ENCODE measurements at places on chromosomes 1 and 21.
A peak's percentile ranks its signal among the peaks of the same experiment; 100 is the strongest.

DNA sequence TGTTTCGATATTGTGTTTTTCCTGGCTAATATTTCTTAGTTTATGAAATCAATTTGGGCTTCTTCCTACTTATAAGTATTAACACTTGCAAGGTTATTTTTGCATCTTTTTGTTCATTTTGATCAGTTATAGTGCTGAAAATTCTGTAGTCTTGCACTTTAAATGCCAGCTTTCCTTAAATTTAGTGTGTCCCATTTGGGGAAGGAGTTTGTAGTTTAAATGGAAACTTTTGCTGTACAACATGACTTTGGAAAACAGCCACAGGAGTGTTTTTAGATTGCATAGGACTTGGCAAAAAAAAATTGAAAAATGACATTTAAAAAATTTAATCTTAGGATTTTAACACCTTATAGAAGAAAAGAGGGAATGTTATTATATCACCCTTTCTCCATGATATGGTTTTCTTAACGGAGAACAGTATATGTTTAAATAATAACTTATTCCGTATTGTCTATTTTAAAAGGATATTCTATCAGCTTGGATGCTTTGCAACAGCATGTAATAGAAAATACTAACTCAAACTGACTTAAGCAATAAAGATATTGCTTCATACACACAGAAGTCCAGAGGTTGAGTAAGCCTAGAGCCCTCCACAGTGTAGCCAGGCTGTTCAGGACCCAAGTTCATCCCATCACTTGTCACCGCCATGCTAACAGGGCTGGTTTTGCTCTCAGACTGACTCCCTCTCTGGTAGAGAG, 53.8 kb downstream of the LYPLAL1 start:
- no peak for DNase-seq

GRCh38 chr1:110083866-110084226, 13.4 kb upstream of the ALX3 start:
- no peak for DNase-seq

DNA sequence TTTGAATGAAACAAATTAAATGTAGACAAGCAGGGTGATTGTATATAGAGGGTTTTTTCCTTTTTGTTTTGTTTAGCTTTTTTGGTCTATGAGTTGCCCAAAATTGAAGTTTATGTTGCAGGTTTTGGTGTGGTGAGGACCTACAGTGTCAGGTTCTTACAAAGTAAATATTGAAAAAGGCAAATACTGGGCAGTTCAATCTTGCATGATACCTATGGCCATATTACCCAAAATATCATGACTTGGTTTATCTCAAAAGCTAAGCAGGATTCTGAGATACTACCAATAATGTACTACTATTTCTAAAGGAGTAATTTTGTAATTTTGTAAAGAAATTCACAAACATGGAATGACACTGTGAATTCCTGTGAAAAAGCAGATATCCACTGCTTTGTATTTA, 1.8 kb downstream of the DNAJB4 start:
- DNase-seq = no peak

DNA sequence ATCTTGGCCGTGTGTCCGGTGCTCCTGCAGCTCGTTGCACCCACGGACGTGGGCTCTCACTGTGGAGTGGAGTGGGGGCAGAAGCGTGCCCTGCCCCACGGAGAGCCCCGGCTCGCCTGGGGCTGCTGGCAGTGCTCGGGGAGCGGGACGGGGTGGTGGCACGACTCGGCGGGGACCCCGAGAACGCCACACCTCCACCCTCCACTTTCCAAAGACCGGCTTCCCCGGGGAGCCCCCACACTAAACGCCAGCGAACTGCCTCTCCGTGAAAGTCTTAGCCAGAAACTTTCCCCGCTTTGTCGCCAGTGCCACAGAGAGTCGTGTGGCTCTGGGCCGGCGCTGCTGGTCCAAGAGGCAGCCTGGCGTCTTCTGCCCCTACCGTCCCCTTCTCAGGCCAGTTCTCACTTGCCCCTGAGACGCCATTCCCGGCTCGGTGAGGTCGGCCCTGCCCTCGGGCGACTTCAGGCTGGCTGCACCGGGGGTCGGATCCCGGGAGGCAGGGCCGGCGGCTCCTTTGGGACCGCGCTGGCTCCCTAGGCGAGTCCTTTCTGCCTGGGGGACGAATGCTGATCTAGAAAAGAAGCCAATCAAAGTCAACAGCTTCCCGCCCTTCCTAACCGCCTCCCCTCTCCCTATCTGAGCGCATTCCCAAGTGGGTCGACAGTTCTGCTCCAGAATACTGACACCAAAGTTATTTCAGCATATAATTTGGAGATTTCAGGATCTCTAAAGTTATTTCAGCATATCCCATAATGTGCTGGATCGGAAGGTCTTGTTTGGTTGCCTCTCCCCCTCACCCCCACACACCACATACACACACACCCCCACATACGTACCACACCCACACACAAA, 2.6 kb upstream of the SAMD13 start:
- peak; percentile 39 for DNase-seq

DNA sequence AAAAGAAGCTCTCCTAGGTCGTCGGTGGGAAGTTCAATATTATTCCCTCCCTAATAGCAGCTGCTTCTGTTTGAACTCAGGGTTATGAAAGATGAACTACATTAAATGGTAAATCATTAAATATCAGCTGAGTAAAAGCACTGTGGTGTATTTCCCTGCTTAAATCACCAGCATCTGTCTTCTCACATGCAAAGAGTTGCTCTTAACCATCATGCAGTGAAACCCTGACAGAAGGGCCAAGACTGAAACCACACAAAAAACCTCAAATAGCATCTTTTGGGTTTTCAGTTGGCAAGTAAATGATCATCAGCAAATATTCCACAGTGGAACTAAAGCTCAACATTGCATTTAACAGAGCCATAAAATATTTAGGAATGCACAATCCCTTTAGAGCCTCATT, 380.0 kb upstream of the ADGRL2 start:
- no peak for DNase-seq

- no peak for DNase-seq
Measured at GRCh38 chr1:8680664-8681650, 136.5 kb downstream of the RERE start.

- no peak for DNase-seq
Measured at GRCh38 chr1:1683104-1683905, 9.3 kb downstream of the SLC35E2B start.

GRCh38 chr1:160285506-160285905, 573 bp upstream of the PEX19 start:
- DNase-seq = no peak

DNA sequence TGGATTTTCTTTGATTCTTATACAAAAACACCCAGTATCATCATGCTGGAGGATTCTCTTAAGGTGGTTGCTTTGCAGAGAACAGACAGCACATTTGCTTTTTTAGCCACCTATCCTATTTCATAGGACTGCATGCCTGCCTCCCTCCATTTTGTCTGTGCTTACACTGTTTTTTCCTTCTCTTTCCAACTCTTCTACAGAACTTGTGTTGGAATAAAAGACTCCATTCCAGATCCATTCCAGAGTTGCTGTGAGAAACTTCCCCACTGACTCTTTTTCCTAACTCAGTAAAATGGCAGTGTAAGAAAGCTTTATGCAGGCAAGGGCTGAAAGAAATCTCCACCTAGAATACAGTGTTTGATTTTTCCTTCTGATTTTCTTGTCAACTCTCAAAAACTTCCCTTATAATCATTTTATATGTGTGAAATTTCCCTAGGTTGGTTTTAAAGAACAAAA, 5.2 kb upstream of the ARID1A start:
- no peak for DNase-seq

GRCh38 chr1:13679651-13680050, 20.3 kb upstream of the PRDM2 start:
- no peak for DNase-seq

DNA sequence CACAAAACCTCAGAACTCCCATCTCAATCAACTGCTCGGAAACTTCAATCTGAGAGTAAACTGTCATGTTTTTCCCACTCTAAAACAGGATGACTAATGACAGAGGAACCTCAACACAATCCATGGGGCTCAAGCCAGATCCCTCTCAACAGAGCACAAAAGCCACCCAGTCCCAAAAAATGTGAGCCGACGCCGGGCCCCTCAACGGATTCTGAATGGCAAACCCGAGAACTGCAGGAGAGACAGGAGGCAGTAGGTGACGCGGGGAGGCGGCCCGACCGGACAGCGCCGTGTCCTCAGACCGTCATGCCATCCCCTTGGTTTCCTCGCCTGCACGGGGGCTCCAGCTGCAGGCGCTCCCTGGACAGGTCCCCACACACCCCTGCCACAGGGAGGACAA, 53.4 kb downstream of the SSBP3 start:
- no peak for DNase-seq

DNA sequence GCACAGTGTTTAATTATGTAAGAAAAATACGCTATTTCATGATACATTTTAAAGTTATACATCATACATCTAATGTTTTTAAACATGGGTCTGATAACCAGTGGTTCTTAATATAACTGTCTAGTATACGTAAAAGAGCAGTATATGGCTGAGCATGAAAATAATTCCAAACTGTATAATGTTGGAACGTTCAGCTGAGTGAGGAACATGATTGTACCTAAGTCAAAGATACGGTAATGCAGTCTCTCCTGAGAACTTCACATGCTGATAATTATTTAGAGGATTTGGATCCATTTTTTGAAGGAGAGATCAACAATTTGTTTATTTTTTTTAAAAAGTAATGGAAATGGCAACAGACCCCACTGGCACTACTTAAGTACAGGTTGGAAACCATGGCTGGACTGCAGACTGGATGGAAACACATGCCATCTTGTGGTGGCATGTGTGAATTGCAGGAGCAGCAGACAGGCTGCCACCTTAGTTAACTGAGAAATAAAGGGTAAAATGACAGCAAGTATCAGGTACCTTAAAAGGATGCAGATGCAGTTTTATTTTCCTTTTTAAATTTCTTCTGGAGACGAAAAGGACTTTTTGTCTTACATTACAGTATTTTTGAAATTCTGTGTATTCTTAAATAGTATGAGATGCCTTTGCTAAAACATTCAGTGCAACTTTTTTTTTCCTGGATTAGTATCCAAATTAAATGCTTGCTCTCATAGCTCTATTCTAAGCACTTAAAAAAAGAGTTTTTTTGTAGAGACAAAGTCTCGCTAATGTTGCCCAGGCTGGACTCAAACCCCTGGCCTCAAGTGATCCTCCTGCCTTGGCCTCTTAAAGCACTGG, 73.8 kb downstream of the MTR start:
- DNase-seq = peak; percentile 42

DNA sequence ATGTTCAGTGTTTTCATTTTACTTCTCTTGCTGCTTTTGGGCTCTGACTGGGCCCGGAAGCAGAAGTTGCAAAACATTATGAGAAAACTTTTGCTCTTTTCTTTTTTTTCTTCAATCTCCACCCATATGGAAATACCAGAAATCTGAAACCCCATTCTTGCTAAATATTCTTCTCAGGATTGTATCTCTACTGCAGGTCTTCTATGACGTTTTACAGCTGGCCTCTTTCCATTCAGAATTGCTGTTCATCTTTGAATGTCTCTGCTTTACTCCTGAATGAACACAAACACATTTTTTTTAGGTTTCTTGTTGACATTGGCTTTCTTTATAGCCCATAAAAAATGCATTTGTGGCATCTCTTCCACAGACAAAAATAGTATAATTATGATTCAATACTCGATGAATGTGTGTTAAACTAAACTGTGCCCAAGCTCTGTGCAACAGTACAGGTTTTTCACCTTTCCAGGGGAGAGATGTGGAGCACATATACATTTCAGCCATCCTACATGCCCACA, 18.8 kb downstream of the PTPRC start:
- DNase-seq = no peak

DNA sequence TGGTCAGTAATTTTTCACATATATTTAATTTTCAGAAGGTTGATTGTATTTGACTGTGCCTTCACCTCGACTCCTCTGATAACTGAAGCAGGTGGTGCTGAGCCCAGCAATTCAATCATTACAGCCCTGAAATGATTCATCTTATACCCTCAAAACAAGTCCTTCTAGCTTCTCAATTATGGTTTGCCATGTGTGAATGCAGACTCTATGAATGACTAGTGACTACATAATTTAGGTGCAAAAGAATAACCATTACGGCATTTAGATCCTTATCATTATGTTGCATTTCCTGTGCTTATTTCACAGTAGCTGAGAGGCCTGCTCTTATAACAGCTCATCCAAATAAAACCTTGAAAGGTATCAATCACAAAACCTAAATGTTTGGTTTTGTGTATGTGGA, 54.0 kb upstream of the COL11A1 start:
- DNase-seq = no peak

DNA sequence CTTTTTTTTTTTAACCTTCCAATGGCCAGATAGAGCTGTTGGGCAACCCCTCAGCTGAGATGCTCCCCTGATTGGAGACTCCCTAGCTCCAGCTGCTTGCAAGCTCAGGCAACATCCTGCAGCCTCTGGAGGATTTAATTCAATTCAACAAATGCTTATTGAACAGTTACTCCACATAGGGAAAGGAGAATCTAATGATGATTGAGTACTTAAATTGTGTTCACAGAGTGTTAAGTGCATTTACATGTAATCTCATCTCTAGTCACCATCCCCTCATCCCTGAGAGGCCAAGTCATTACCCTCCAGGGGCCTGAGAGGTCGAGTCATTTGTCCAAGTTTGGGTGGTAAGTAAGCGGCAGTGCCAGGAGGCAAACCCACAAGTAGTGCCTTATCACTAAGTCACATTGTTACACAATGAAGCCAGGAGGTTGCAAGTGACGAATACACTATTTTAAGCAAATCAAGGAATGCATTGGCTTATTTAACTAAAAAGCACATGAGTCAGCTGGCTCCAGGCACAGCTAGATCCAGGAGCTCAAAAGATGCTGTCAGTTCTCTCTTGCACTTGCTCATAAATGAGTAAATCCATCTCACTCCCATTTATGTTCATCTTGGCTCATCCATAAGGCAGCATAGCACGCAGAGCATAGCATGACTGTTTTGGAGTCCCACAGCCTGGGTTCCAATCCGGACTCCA, 64.3 kb downstream of the OPTC start:
- no peak for DNase-seq

GRCh38 chr1:42691157-42691498, 8.9 kb downstream of the YBX1 start:
- no peak for DNase-seq

DNA sequence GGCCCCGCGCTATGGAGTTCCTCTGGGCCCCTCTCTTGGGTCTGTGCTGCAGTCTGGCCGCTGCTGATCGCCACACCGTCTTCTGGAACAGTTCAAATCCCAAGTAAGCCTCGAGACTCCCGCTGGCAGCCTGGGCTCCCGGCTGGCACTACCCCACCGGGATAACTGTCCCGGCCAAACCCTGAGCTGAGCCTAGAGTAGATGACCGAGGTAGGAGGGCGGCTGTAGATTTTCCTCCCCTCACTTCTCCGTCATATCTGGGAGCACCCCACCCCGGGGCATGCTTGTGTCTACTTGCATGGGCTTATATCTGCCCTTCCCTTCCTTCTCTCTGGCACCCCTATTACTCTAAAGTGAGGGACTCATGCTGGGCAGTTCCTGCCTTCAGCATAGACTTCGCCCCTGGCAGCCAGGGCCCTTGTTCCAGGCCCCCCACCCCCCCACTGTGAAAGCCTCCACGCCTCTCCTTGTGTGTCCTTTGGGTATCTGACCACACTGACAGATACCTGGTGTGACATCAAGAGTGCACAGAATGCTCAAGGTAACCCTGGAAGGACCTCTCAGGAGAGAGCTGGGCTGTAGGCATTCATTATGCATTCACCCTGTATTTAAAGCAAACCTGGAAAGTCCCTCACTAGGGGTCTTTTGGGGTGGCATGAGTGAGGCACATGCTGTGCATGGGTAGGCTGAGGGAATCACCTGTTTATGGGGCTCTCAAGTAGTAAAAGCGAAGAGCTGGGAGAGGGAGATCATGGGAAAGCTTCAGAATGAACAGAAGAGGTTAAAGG, 485 bp downstream of the EFNA1 start:
- no peak for DNase-seq

- DNase-seq = no peak
Measured at GRCh38 chr1:41536361-41536802, 51.9 kb upstream of the EDN2 start.

Measured in left kidney (tissue), 8 donors.